ENCODE measurements at places on chromosomes 2 and 18.

DNA sequence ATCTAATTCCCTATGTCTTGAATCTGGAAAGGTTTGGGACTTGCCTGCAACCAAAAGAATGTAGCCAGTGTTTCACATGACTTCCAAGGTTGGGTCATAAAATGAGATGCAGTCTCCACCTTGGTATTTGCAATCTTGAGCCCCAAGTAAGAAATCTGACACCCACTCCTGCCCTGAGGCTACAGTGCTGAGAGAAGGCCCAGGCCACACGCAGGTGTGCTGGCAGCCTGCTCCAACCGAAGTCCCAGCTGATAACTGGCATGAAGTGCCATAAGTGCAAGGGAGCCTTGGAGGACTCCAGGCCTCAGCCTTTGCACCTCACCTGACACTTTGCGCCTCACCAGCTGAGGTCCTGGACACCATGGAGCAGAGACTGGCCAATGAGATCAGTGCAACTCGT lies 182.7 kb downstream of the ANAPC1 start:
- no peak for DNase-seq

DNA sequence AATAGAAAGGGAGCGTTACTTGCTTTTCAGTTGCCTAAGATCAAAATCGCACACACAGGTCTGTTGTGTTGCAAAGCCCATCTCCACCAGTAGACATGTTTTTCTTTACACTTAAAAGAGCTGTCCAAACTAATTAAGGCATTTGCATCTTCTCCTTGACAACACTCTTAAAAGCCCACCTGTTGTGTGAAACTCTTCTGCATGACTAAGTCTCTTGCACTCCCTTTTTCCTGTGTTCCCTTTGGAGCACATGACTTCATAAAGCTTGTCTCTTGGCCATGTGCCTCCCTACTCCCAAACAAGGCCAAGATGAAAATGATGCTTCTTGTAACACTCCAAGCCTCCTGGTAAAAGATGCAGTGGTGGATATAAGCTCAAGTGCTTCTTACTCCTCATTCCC lies 26.1 kb downstream of the PID1 start:
- no peak for DNase-seq

- DNase-seq: no peak
Measured at GRCh38 chr18:25284861-25285550, 67.0 kb downstream of the ZNF521 start.

DNA sequence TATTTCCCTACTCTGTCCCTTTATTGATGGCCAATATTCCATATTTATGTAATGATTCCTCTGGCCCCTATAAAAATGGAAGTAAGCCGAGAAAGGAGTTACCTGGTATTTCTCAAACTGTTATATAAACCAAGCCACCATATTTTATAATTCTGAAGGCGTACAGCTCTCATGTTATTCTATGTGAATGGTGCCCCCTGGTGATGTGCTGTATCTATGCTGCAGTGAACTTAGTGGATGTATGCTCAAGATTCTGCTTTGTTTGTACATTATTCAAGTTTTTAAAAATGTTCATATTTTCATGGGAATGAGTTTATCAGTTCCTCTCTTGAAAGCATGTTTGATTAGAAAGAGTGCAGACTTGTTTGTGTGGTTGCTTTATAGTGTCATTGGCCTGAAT lies 194.5 kb upstream of the LRRTM1 start:
- no peak for DNase-seq

GRCh38 chr2:201167546-201167945 lies 15.4 kb upstream of the CASP10 start:
- DNase-seq: no peak

- DNase-seq: no peak
Measured at GRCh38 chr2:90076311-90076710, 1384.8 kb downstream of the RPIA start.

DNA sequence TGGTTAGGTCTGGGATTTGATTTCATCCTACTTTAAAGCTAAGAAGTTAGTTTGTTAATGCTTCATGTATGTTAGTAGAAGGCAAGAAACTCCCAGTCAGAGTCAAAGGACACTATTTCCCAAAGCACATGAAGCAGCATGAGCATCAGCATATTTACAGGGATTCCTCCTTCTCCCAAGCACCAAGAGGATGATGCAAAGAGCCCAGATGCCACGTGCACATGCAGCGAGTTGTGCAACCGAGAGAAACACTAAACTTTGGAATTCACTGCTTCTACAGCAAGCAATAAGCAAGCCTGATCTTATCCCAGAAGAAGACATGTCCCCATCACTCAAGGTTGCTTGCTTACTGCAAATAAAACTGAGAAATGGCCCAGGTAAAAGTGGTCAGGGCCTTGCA lies 32.5 kb downstream of the CPO start:
- DNase-seq: no peak

DNA sequence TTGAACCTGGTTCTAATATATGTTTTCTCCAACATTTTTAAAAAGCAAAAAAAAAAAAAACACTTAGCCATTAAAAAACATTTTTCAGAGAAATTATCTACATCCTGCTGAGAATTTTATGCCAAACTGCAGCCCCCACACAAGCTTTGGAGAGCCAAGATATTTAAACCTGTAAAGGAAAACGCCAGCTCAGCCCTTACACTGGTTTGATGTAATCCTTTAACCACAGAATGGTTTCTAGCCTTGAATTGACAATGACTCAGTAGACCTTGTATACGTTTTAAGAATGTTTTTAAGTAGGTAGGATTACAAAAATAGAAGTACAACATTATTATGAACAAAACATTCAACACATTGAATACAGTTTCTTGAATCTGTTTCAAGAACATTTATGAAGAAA lies 113.6 kb downstream of the BABAM2 start:
- no peak for DNase-seq

DNA sequence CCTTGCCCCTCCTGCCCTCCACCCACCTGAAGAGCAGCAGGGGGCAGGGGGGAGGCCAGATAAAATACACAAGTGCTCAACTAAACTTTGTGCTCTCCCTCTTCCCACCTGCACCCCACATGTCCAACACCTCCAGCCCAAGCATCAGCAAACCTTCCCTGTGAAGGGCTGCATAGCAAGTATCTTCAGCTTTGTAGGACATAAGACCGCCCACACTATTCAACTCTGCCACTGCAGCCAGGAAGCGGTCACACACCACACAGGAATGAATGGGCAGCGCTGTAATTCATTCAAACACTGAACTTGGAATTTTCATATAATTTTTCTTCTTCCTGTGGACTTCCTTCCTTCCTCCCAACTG lies 27.5 kb downstream of the TFCP2L1 start:
- no peak for DNase-seq

DNA sequence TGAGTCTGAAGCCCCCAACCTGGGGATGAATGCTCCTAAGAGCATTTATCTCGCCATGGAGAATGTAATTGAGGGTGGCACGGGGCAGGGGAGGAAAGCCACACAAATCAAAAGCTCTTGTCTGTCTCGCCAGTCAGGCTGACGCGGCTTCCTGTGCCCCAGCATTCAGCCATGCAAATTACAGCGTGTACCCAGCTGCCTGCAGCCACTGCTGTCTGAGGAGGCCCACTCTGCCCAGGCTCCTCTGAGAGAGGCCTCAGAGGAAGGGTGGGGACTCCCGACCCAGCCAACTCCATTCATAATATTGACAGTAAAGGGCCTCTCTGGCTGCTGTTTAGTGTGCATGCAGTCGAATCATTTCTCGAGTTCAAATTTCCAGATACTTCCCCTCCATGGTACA lies 22.0 kb downstream of the SMAD7 start:
- DNase-seq: peak; percentile 80

DNA sequence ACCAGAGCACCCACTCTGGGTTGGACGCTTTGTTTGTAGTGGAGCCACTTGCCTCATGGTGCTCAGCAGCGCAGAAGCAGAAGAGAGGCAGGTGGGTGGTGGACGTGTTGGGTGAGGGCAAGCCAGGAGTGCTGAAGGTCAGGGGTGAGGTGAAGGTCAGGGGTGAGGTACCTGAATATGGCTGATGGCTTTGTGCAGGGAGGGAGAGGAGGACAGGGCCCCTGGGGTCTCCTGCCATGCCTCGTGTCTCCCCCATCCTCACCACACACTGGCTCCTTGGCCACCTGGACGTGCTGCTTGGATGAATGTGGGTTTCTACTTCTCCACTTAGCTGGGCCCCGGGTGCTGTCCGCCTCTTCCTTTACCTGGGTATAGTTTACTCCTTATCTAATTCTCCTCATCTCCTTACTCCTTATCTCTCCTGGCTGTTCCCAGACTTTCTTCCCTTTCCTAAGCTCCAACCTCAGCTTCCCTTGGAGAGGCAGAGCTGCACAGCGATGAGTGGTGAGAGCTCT lies 68.1 kb downstream of the DYSF start:
- DNase-seq: no peak

- no peak for DNase-seq
Measured at GRCh38 chr2:111652038-111652437, 232.0 kb downstream of the ANAPC1 start.

DNA sequence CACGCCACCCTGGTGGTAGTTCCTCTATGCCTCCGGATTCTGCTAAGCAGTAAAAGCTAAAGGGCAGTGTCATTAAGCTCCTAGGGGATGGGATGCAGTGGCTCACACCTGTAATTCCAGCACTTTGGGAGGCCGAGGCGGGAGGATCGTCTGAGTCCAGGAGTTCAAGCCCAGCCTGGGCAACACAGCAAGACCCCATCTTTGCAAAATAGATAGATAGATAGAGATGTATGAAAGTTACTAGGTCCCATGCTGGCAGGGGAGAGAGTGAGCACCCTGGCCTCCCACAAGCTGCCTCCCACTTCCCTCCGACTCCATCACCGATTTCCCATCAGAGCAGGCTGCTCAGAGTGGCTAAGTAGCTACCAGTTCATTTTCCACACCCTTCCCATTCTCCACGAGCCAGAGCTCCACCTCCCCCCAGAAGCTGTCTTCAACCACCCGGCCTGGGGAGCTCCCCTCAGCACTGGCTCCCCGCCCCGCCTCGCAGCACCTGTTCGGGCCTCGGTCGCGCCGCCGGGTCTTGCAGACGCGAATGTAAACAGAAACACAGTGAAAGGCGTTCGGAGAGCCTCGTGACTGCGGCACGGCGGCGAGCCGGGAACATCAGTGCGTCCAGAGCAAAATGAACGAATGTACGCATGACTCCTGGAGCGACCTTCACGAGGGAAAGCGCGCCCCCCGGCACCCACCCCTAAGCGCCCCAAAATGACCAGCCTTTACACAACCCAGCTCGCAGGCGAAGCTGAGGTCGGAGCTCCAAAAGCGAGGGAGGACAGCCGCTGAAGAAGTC lies 598 bp upstream of the CEP68 start:
- DNase-seq: peak; percentile 76

DNA sequence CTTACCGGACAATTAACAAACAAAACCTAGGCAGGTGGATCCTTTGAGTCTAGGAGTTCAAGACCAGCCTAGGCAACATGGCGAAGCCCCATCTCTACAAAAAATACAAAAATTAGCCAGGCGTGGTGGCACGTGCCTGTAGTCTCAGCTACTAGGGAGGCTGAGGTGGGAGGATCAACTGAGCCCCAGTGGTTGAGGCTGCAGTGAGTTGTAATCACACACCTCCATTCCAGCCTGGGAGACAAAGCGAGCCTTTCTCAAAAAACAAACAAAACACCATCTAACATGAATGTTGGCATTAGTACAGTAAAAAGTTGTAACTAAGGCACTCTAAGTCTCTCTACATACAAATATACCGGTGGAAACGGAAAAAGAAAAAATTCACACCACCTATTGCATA lies 5.3 kb downstream of the SP3 start:
- no peak for DNase-seq

DNA sequence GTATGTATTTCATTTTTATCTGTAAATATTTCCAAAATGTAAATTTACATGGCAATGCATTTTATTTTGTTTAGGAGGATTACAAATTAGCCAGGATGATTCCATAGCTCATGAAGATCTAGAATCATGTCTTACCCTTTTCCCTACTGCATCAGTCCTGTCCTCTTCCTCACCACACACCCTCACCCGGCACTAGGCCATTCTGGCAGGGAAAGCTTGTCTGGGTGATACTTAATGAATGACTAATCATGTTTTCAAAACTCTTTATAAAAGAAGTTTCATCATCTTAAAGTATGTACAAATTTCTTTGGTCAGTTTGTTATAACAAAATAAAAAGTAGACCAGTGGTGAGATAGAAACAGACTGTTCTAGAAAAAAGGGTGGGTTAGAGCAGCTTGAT lies 283.3 kb upstream of the VWC2L start:
- no peak for DNase-seq

DNA sequence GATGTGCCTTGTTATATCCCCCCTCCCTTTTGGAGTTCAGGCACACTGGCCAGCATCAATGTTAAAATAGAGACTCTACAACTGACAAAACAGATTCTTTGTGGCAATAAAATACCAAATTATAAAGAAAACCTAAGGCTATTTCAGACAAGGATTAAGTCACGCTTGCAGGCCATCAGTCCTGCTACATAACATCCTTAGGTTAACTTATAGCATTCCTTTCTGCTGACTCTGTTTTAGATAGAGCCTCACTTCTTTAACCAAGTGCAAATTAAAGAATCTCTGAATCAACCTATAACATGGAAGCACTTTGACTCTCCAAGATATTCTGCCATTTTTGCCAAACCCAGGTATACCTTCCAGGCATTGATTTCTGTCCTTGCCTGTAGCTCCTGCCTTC lies 784.6 kb downstream of the RNF144A start:
- DNase-seq: no peak

- no peak for DNase-seq
Measured at GRCh38 chr2:154261473-154262027, 389.8 kb downstream of the GALNT13 start.

GRCh38 chr2:110805894-110806452 lies 73.6 kb downstream of the ACOXL start:
- no peak for DNase-seq

- no peak for DNase-seq
Measured at GRCh38 chr2:169662744-169663143, 31.5 kb downstream of the CFAP210 start.

GRCh38 chr2:207584952-207585351 lies 40.2 kb downstream of the METTL21A start:
- DNase-seq: no peak

DNA sequence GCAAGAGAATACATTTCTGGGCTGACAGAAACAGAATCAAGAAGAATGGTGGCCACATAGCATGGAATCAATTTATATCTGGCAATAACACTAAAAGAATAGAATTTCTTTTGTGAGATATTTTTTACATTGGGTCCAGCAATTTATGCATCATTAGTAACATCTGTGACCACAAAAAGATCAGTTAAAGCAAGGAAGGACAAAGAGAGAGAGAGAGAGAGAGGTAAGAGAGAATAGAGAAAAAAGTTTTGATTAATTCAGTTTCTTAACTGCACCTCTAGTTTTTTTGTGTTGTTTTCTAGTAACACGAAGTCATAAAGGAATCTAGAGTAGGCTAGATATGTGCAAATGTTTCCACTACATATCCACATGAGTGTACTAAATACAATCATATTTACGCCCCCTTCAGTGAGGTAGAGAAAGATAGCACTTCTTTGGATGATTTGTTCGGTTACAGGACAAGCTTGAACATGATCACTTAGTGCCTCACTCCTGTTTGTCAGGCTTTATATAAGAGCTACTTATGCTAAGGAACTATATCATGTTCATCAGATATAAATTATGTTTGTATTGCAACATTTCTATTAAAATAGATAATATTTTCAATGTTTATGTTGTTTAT lies 247.4 kb upstream of the COL3A1 start:
- no peak for DNase-seq

GRCh38 chr2:234881413-234882241 lies 70.2 kb upstream of the SH3BP4 start:
- DNase-seq: peak; percentile 47

All from activated CD4-positive, alpha-beta T cell treated with anti-CD3 and anti-CD28 coated beads, Interleukin-2, amount 10 ng/mL, durations not matched to agents 7 days and 5 days (primary cell).